ENCODE measurements at places on chromosomes 7 and 10.
A peak's percentile ranks its signal among the peaks of the same experiment; 100 is the strongest.

DNA sequence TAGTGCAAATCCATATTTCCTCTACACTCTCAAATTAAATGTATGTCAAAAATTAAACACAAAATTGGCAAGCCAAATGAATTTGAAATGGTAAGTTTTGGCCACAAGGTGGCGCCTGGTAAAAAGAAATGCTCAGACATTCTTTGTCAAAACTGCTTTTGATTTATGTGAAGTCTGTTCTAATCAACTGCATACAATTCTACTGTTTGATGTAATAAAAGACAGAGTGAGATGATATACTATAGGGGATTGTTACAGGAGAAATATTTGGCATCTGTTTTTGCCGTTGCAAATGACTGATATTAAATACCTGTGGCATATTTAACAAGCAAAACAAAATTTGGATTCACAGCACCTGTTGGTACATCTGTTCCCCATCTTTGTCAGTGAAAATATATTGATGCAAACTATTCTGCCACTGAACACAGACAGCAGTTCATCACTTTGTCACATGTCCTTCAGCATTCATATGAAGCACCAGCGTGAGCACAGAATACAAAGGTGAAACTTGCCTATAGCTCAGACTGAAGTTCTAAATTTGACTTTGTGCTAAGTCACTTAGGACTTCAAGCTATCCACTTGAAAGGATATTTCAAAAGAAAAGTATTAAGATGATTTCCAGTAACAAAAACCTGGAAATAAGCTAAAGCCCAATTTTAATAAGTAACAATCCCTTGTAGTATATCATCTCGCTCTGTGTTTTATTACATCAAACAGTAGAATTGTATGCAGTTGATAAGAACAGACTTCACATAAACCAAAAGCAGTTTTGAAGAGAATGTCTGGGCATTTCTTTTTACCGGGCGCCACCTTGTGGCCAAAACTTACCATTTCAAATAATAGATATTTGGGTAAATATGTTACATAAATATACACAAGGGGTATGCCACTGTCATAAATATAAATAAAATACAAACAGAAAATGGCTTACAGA is 10.2 kb upstream of the CH25H start:
- DNase-seq: peak; percentile 22

DNA sequence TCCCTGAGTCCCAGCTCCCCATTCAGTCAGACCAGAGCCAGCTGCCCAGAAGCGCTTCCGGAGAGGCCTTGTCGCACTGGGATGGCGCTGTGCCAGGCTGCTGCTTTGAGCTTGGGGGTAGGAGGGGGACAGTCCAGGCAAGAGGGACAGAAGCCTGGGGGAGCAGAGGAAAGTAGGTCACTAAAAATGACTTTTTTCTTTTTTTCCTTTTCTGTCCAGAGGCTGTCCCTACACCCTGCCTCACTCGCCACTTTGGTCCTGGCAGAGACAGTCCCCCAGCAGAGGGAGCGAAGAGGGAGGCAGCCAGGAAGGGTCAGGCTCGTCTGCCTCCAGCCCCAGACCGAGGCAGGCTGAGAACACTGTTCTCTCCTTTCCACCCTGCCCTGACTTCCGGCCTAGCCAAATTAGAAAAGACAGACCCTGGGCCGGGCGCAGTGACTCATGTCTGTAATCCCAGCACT is 15.8 kb upstream of the TRIM8 start:
- no peak for DNase-seq

- no peak for DNase-seq
These were observed 45.2 kb upstream of the MSMB start for GRCh38 chr10:46091080-46091827.

GRCh38 chr10:61065051-61065450 is 121.1 kb upstream of the RHOBTB1 start:
- DNase-seq: no peak

GRCh38 chr7:26293569-26294308 is 2.1 kb downstream of the SNX10 start:
- DNase-seq: peak; percentile 73

- no peak for DNase-seq
These were observed 462.8 kb upstream of the ZWINT start for GRCh38 chr10:56823849-56824248.

DNA sequence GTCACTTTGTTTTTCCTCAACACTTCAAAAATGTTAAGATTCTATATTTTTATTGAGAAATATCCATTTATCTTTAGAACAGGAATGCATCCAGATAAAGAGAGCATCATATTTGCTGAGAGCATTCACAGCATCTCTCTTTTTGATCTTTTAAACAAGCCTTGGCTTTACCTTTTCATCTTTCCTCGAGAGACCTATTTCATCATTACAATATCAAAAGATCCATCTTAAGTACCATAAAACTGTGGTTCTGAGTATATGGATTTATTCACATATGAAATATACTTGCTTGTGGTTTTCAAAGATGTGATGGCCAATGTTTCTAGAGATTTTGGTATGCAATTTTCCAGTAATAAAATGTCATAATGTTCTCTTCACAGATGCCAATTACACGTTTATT is 1140.9 kb downstream of the GATA3 start:
- DNase-seq: no peak

DNA sequence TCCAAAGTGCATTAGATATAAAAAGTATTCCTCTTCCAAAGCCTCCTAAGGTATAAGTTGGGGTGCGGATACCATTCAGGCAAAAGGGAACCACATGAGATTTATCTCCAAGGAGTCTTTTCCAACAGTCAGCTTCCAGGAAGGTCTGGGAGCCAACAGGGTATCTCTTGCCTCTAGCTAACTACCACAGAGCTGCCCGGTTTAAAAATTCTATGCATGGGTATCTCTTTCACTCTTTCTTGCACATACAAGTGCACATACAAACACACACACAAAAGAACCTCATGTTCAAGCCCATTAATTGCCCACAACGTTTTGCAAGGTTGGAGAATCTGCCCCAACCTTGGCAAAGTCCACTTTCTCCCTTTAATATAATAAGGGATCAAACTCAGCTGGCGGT is 80.7 kb downstream of the CDK6 start:
- DNase-seq: no peak

DNA sequence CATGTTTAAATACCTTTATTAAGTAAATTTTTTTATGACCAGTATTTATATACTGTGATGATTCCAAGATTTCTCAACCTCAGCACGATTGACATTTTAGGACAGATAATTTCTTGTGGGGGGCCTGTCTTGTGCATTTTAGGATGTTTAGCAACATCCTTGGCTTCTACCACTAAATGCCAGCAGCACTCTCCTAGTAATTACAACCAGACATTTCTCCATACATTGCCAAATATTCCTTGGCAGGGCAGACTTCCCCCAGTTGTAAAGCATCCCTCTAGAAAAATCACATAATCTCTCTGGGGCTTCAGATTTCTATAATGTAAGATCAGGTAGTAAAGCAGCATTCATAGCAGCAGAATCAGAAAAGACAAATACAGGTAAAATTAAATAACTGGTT is 7.8 kb upstream of the LIPM start:
- no peak for DNase-seq

DNA sequence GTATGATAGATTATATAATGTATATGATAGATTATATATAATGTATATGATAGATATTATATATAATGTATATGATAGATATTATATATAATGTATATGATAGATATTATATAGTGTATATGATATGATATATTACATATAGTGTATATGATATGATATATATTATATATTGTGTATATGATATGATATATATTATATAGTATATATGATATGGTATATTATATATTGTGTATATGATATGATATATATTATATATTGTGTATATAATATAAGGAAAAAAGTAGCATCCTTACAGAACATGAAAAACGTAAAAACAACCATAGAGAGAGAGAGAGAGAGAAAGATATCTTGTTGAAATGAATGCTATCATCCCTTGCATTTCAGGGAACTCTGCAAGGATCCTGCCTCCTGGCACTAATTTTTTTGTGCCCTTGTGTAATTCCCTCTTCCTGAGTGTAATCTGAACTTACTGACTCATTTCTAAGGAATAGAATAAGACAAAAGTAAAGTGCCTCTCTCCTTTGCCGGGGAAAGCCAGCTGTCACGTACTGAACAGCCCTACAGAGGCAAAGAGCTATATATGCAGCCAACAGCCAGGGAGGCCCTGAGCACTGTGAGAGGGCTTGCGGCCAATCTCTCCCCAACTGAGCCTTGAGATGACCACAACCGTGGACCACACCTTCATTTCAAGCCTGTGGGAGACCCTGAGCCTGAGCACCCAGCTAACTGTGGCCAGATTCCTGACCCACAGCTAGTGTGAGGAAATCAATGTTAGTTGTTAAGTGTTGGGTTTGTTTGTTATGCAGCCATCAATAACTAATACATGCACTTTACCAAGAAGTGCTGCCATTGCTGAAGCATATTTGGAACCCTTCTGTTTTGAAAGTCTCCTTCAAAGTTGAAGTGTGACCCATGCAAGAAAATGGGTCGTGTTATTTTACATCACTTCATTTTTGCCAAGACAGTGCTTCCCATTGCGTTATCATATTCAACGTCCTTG is 61.1 kb upstream of the EZH2 start:
- DNase-seq: no peak
